ENCODE measurements at places on chromosomes 12 and 14.

- DNase-seq = no peak
Measured at GRCh38 chr14:67370830-67371229, 10.7 kb downstream of the EIF2S1 start.

DNA sequence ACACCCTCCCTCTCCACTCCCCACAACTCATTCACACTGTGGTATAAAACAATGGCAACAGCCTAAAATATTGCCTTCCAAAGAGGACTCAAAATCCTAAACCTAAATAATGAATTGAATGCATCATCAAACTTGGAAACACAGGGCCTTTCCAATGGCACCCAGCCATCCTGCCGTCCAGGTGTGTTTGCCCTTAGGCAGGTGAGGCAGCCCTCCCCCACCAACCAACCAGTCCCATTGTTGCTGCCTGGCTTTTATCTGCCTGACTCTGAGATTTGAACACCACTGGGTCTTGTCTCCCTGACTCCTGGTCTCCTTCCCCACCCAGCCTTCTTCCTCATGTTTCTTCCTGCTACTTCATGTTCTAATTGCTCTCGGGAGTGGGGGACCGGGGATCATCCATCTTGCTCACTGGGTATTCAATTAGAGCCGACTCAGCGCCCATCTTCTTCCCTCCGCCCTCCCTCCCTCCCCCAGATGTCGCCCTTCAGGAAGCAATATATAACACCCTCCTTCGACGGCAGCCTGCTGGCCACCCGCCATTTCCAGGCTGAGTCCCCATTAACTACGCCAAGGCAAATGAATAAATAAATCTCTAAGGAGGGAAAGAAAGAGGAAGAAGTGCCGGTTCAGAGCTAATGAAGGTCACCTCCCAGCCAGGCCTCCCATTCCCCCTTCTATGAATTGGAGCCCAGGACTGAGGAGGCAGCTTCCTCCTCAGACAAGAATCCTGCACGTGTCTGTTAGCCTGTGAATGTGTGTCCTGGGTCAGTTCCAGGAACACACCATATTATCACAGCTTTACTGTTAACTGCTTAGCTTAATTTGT, 36.3 kb upstream of the NTF3 start:
- DNase-seq = no peak

DNA sequence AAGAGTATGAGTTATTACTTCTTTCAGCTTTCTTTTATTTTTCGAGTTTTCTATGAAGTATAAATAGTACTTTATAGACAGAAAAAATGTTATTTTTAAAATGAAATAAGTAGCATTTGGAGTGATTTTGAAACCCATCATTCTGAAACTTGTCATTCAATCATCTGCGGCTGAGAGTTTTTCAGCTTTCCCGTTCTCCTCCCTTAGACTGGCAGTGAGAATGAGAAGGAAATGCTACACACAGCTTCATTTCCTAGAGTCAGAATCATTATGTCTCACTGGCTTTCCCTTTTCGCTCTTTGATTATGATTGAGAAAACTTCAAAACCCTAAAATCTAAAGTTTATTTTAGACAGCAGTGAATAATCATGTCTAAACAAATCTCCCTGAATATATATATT, 33.7 kb upstream of the GNPNAT1 start:
- no peak for DNase-seq

DNA sequence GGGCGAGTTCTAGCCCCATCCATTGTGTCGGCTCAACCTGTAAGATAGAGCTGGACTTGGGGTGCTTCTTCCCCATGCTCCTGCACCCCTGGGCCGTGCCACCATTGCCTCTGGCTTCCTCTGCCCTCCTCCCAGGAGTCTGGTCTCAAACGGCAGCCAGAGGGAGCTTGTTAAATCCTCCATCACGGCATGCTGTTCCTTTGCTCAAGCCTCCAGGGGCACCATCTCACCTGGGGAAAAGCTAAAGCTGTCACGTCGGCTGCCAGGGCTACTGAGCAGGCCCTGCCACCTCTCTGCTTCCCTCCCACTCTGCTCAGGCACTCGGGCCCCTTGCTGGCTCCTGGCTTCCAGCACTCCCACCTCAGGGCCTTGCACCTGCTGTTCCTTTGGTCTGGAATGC, 140.4 kb downstream of the RBM19 start:
- DNase-seq = no peak

- peak; percentile 88 for DNase-seq
Measured at GRCh38 chr14:81529391-81529790, 4.3 kb downstream of the SEL1L start.

- DNase-seq = peak; percentile 28
Measured at GRCh38 chr14:64400829-64401459, 12.8 kb downstream of the MTHFD1 start.

GRCh38 chr12:78087363-78087675, 256.6 kb downstream of the NAV3 start:
- DNase-seq = peak; percentile 30

DNA sequence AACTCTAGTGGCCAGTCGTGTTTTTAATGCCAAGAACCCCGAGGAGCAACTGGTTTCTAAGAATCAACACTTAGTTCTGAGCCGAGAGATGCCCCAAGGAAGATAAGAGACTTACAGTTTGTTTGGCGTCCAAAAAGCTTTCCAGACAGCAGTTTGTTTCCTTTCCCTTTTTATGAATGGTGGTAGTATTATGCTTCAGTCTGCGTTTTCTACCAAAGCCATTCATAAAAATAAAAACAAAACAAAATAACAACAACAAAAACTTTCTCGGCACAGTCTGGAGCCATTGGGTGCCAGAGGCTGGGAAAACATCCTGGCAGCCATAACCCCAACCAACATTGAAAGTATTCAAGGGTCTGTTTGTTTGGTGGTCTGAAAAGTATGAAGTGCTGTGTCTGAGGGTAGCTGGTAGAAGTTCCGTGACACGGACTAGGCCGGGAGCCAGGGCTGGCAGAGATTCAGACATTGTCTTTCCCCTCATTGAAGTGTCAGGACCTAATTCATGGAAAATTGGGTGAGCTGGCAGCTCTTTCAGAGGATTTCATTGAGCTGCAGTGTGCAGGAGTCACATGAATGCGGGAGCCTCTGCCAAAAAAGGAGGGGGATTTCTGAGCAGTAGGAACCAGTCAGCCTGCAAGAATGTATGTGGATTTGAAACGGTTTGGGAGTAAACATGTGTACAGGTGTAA, 124.2 kb downstream of the HMGA2 start:
- peak; percentile 99 for DNase-seq

DNA sequence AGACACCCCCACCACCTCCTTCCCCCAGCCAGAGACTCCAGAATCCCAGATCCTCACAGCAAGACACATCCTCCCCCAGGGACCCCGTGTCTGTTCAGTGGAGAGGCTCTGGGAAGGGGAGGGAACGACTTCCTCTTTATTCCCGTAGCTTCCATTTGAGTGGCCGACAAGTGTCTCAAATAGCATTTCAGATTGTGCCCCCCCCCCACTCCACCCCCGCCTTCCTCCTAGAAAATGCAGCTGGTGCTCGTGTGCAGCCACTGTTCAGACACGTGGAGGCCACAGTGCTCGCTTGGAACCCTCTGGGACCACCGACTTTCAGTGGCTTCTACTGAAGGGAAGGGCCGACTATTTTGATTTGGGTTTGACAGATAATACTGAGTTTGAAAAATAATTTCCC, 14.3 kb downstream of the PPP2R5C start:
- DNase-seq = no peak

- DNase-seq = no peak
Measured at GRCh38 chr14:95301527-95302187, 18.1 kb downstream of the CLMN start.

Data from fibroblast of the aortic adventitia (primary cell).